Gastroesophageal sphincter (tissue), 4 donors: ENCODE measurements at places on chromosomes 7 and 10.

DNA sequence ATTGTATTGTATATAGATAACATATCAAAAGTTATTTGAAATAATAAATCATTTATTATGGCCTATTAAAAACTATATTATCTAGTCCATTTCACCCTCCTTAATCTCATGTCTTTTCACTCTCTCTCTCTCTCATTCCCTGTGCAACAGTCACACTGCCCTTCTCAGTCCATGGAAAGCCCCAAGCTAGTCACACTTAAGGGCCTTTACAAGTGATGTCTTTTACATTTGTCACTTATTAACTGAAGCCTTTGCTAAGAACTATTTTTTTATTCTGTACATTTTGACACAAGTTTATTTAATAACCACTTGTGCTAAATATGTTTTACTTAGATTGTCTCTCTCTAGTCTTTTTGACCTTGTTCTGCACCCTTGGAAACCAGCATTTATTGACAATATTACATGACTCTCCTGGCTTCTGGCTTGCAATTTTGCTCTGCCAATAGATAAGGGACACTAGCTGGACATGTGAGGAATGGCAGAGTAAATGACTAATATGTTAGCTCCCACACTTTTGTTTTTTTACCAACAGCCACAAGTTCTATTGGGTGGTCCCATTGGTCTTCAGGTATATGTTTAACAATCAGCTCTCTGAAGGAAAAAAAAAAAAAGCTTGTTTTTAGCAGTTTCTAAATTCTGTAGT, 706.8 kb upstream of the POT1 start:
- no peaks in the 10 kb centered on the region for H3K27me3 ChIP-seq
- H3K27ac ChIP-seq: no peak overlapping the region
- ATAC-seq: no peak
- H3K4me1 ChIP-seq: no peaks in the 10 kb centered on the region
- no peak overlapping the region for H3K4me3 ChIP-seq

- H3K4me3 ChIP-seq: no peak overlapping the region
- H3K4me1 ChIP-seq: no peaks in the 10 kb centered on the region
- H3K36me3 ChIP-seq: no peaks in the 10 kb centered on the region
- no peaks in the 10 kb centered on the region for H3K27me3 ChIP-seq
- no peak for ATAC-seq
- no peak overlapping the region for H3K27ac ChIP-seq
Measured at GRCh38 chr10:85098835-85099521, 770.6 kb downstream of the CCSER2 start.

- no peaks in the 10 kb centered on the region for H3K36me3 ChIP-seq
- H3K27me3 ChIP-seq: no peaks in the 10 kb centered on the region
- H3K27ac ChIP-seq: peak overlapping the region; percentile 95
- peaks cover 10% of the 10 kb centered on the region for H3K4me1 ChIP-seq
- H3K4me3 ChIP-seq: no peak overlapping the region
Measured at GRCh38 chr10:104300736-104301292, 31.8 kb downstream of the GSTO2 start.

- no peaks in the 10 kb centered on the region for H3K4me1 ChIP-seq
- no peak for ATAC-seq
- H3K27me3 ChIP-seq: no peaks in the 10 kb centered on the region
- no peak overlapping the region for H3K4me3 ChIP-seq
- H3K27ac ChIP-seq: no peak overlapping the region
Measured at GRCh38 chr7:151549644-151550043, 29.9 kb upstream of the RHEB start.

DNA sequence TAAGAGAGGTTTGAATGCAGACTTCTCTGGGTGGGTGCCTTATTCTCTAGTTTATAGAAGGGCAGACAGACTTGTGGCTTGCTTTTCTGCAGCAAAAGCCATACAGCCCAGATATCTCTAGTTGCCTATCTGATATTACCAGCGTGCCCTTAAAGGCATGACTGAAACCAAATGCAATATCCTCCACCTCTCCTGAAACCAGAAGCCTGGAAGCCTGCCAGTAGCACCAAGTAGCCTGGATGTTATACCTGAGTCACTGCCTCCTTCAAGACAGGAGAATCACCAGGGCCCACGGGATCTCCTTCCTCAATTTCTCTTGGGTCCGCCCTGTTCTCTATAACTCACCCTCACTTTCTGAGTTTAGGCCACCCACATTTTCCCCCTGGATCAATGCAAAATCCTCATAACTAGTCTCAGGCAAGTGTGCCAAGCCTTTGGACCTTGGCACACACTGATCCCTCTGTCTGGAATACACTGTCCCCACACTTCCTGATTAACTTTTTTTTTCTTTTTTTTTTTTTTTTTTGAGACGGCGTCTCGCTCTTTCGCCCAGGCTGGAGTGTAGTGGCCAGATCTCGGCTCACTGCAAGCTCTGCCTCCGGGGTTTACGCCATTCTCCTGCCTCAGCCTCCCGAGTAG, 638.4 kb downstream of the GALNT17 start:
- no peaks in the 10 kb centered on the region for H3K4me1 ChIP-seq
- no peak overlapping the region for H3K4me3 ChIP-seq
- no peaks in the 10 kb centered on the region for H3K36me3 ChIP-seq
- H3K27me3 ChIP-seq: peaks cover 11% of the 10 kb centered on the region
- ATAC-seq: no peak
